ENCODE measurements at places on chromosomes 3 and 15.

GRCh38 chr3:107024551-107025026, 352.6 kb upstream of the CCDC54 start:
- peak; percentile 22 for DNase-seq

DNA sequence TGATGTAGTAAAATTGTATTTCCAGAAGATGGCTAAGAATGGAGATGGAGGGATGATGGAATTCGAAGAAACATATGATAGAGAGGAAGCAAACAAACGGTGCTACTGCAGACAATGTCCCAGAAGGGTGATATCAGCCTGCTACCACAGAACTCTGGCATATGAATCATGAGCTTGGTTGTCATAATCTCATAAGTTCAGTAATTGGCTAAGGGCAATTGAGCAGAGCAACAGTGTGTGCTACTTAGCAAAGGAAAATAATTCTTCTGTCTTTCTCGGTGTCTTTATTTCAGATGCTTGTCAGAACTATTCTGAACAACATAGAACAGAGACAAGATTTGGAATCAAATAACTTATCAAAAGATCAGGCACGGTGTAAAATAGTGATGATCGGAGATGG, 407.3 kb downstream of the GBE1 start:
- no peak for DNase-seq

DNA sequence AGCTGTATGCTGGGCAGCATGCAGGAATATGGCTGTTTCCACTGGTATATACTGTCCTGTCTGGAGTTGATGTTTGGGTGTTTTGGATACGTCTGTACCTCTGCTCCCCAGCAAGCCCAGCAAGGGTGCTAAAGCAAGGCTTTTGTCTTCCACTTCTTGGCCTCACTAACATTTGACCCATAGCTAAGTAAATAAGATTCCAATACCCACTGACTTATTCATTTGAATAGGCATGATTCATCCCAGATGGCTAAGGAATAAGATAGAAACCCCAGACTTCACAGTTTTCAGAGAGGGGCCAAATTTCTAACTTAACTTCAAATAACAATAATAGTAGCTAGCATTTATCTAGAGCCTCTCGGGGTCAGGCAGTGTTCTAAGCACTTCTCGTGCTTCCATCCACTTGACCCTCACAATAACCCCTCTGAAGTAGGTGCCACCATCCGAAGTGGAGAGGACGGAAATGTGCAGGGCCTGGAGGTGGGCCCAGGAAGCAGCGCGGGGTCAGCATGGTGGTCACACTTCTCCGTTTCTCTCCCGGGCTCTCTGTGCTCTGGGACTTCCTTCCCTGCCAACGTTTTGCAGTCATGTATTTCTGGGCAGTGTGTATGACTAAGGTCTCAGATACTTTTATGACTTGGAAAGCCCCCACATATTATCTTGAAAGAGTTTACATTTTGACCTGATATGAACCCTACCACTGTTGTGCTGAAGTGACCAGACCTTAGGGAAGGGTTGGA, 39.3 kb downstream of the LRRK1 start:
- peak; percentile 56 for DNase-seq

- DNase-seq, result no peak
Measured at GRCh38 chr3:102084704-102085103, 235.4 kb downstream of the NFKBIZ start.

DNA sequence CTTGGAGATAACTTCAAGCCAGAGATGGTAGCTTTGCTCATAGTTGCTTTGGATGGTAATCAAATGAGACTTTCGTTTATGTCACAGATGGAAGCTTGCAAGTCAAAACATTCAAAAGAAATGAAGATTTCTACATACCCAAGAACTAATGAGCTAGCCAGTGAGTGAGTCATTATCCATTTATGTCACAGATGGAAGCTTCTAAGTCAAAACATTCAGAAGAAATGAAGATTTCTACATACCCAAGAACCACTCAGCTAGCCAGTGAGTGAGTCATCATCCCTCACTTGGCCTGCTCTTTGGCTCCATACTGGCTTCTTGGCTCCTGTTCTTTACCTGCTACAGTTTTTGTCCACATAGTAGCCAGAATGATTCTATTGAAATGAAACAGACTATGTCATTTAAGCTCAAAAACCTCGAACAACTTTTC, 559.8 kb upstream of the CBLB start:
- peak; percentile 99 for DNase-seq

GRCh38 chr15:63532307-63532744, 27.9 kb downstream of the USP3 start:
- DNase-seq, result peak; percentile 51

GRCh38 chr3:124026516-124026915, 34.6 kb upstream of the ROPN1 start:
- DNase-seq, result no peak

- DNase-seq, result no peak
Measured at GRCh38 chr3:54349691-54350090, 227.3 kb downstream of the CACNA2D3 start.

- peak; percentile 72 for DNase-seq
Measured at GRCh38 chr15:27744641-27745040, 354.5 kb downstream of the OCA2 start.

GRCh38 chr15:80414546-80415357, 10.6 kb downstream of the ARNT2 start:
- DNase-seq, result no peak

DNA sequence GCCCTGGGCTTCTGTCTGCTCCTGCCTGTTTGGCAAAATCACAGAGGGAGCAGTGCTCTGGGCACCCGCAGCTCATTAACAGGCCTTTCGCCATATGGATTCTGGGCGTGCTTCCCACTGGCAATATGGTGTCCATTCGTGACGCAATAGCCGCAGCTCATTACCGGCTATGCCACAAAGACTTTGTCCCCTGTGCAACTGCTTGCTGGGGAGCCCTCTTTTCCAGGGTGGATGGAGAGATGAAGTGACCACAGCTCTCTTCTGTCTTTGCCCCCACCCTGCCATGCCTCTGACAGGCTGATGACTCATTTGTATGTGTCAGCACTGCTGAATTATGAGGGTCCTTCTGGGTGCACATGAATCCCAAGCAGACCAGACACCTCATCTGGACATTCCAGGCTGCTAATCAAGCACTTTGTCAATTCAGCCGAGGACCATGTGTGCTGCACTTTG, 214.3 kb upstream of the FEZF2 start:
- peak; percentile 99 for DNase-seq

DNA sequence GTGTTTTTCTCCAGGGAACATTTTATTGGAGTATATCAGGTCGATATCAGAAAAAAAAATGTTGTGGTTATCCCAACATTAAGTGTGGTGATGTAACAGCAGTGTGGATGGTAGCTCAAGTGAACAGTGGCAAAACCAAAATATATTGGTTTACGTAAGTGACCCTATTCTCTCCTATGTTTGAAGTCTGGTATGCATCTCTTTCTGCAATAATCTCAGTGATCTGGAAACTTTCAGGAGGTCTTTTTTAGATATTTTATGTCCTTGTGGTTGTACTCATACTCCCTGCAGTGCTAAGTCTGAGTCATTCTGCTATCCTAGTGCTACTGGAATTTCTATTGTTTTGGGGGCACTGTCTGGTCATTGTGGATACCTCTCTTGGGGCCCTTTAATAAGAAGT, 137.9 kb downstream of the SNRPN start:
- peak; percentile 6 for DNase-seq

DNA sequence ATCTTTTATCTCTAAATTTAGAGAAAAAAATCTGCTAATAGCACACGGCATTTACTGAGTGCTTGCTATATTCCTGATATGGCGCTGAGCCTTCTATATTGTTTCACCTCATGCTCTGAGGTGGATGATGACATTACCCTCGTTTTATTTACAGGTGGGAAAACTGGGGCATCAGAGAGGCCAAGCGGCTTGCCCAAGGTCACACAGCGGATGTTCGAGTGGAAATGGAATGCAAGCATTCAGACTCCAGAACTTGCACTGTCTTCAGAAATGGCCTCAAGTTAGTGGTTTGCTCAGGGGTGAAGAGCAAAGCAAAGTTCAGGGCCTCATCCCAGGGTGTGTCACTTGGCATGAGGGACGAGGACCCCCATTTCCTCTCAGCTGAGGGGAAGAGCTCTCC, 17.3 kb downstream of the EHD4 start:
- no peak for DNase-seq

DNA sequence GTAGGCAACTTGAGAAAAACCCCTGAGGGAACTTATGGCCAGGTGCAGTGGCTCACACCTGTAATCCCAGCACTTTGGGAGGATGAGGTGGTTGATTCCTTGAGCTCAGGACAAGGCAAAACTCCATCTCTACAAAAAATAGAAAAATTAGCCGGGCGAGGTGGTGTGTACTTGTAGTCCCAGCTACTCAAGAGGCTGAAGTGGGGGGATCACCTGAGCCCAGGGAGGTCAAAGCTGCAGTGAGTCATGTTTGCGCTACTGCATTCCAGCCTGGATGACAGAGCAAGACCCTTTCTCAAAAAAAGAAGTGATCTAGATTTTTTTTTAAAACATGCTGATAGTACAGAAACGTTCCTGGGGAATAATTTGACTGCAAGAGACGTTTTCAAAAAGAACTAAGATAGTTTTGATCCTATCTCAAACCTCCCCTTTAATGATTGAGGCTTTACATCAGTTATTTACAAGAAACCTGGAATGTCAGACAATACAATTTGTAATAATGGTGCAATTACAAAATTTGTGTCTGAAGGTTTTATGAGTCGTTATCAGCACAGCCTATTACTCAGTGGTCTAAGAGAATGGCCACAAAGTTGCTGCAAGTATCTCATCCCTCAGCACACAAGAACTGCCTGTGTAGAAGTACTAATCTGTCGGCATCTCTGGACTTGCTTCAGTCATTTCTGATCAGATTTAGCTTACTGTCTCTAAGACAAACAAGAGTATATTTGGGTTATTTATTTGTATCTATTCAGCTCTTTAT, 32.2 kb upstream of the KLHL25 start:
- peak; percentile 18 for DNase-seq

GRCh38 chr3:108024146-108024850, 66.5 kb downstream of the CD47 start:
- peak; percentile 9 for DNase-seq

- DNase-seq, result peak; percentile 23
Measured at GRCh38 chr3:54830658-54831057, 97.2 kb downstream of the LRTM1 start.

DNA sequence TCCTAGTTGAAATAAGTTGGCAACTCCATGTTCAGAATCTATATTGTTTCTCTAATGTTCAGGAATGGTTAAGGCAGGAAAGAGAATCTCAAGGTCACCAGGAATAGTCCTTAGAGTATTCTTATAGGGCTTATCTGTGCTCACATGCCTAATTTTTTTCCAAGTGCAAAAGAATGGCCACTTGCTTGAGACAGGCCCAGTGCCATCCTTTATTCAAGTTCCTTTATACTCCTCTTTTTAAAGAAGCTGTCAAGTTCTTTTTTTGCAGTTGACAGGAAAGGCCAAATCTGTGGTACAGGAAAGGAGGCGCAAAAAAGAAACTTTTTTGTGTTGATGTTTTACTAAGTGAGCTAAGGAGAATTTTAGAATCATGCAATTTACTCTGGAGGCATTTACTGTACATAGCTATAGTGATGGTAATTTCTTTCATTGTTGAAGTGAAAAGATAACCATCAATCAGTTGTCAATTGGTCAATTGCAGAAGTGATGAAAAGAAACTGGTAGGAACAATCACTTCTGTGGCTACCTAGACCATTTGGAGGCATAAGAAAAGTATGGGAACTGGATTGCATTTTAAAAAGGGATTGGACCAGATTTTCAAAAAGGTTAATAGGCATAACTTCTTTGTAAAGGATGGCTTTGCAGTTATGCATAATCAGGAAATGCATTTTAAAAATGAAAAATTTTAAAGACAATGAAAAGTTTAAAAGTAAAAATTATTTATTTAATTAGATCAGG, 102.5 kb upstream of the SOX2 start:
- DNase-seq, result no peak

DNA sequence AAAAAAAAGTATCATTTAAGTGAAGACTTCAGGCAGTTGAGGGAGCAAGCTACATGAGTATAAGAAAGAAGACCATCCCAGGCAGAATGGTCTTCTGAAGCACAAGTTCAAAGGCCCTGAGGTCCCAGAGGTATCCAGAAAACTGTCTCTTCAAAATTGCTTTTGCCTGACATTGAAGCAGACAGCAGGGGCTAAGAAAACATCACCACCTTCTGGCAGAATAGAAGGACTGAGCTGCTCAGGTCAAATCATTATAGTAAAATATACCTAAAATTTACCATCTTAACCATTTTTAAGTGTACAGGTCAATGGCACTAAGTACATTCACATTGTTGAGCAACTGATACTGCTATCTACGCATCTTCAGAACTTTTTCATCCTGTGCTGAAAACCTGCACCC, 16.4 kb downstream of the GPR160 start:
- DNase-seq, result no peak

DNA sequence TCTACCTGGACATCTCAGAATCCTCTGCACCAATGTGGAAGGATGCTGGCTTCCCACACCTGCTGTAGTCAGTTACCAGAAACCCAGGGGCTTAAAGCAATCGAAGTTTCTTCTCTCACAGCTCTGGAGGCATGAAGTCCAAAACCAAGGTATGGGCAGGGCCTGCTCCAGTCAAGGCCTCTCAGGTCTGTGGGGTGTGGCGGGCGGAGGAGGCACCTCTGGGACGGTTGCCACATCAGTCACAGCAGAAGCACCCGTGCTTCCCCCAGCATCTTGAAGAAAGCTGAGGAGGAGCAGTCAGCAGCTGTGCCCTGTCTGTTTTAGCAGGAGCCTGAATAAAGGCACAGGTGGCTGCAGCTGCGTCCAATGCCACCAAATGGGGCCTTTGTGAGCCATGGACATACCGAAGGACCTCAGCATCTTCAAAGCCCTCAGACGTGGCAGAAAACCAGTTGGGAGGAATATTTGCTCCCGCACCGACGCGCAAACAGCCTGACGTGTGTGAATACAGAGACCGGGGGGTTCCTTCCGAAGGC, 68.9 kb downstream of the TFRC start:
- DNase-seq, result no peak

DNA sequence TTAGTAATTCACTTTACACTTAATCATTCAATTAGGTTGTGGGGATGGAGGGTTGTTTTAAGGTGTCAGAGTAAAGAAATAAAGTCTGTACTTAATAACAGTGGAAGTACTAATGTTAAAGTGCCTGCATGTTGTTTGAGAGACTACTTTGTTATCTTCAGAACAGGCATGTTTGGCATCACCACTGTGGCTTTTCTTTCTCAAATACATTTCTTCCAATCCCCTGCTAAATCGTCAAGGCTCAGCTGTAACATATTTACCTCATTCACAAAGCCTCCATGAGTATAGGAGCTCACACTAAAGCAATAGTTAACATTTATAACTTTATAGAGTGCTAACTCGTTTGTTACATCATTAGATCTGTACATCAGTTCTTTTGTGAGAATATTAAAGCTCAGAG, 2.6 kb downstream of the TIMMDC1 start:
- no peak for DNase-seq

- DNase-seq, result no peak
Measured at GRCh38 chr3:190027116-190027515, 93.6 kb downstream of the P3H2 start.

GRCh38 chr3:165827883-165828282, 9.3 kb downstream of the BCHE start:
- no peak for DNase-seq

DNA sequence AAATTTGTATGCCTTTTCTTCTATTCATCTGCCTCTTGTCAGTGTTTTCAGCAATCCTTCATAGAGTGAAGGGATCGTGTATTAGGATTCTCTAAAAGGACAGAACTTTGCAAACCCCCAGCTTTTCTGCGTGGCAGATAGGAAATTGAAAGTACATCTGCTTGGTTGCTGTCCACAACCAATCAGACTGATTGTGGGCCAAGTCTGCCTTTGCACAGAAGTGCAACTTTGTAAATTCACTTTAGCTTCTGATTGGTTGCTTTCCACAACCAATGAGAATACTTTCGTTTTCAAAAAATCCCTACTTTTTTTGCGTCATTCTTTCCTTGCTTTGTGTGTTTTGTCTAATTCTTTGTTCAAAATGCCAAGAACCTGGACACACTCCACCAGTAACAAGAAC, 847.4 kb downstream of the FHIT start:
- no peak for DNase-seq

All from fibroblast of skin of right biceps (primary cell).